ENCODE measurements at places on chromosomes 2 and 18.
A peak's percentile ranks its signal among the peaks of the same experiment; 100 is the strongest.

- no peak for DNase-seq
Measured at GRCh38 chr2:167575276-167575675, 672.1 kb downstream of the STK39 start.

DNA sequence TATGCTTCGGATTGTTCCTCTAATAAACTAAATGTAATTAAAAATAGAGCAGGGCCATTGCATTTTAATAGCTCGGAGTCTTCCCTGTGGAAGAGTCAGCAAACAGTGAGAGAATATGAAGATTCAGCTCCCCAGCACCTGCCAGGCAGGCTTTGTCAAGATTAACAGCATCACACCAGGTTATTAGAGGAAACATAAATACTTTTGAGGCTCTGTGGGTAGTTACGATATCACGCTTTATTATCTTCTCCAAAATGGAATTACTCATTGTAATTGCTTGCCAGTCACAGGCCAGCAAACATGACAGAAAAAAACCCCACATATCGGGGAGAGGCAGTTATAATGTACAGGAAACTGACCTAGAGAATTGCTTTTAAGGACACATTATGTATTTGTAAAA lies 303.9 kb downstream of the CPS1 start:
- DNase-seq: no peak

DNA sequence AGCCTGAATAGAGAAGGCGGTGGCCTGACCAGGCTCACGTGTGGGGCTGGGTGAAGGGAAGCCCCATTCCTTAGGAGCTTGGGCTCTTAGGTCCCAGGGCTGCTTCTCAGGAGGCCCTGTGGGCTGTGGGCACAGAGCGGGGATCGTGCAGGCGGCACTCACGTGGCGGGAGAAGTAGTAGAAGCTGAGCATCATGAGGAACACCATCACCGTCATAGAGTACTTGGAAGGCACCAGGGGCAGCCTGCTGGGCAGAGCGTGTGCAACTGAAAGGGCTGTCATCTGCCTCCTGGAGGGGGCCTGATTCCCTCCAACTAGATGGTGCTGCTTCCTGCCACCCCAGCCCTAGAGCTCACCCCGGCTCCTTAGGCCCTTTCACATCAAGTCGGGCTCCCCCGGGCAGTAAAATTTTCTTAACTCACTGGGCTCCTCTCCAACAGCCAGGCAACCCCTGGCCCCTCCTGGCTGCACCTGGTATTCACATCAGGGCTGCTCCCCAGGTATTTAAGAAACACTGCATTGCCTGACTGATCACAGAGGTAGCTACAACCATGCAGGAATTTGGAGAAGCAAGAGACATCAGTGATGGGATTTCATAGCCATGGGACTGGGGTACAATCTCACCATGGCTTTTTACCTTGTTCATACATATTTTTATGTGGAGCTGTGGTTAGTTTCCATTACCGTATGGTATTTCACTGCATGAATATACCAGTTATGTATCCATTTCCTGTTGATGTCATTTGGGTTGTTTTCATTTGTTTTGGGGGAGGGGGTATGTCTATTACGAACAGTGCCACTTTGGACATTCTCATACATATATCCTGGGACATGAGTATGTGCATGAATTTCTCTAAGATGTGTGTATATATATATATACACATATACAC lies 32.9 kb downstream of the CENPO start:
- DNase-seq: peak; percentile 40

DNA sequence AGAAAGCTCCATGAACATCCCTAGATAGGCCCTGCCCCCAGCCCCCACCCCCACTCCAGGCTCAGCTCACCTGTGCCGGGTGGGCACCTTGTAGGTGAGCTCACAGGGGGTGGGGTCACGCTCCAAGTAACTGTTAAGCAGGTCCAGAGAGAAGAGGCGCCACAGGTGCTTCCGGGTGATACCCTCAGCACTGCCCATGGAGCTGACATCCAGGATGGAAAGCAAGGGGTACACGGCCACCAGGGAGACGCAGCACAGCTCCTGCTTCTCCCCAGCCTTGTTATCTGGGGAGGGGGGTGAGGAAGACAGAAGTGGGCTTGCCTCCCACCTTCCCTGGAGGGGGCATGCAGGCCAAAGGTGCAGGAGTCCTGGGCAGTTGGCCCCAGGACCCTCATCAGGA lies 21.9 kb downstream of the CFAP65 start:
- DNase-seq: no peak

GRCh38 chr2:177964892-177965291 lies 107.7 kb downstream of the PDE11A start:
- no peak for DNase-seq

DNA sequence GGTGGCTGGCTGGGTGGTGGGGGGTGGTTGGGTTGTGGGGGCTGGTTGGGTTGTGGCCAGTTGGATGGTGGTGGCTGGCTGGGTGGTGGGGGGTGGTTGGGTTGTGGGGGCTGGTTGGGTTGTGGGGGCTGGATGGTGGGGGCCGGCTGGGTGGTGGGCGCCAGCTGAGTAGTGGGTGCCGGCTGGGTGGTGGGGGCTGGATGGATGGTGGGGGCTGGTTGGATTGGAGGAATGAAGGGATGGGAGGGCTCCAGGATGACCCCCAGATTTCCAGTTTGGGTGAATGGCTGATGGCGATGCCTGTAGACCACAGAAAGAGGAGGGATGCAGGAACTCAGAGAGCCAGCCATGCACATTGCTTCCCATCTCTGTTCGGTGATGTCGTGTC lies 26.8 kb upstream of the GPR17 start:
- DNase-seq: no peak

DNA sequence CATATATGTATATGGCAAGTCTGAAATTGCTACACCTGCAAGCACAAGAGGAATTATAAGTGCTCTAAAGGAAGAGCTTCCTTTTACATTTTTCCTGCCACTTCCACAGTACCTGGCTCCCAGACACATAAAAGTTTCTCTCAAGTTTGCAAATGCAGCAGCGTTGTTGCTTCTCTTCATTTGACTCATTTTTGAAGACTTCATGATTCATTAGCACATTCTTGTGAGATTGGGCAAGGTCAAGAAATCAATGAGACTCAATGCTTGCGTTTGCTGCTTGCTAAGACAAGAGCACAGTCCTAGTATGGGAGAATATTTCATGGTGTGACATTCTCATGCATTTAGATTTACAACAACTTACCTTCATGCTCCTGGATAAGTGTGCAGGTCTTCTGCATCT lies 42.6 kb upstream of the PDCL3 start:
- no peak for DNase-seq

- no peak for DNase-seq
Measured at GRCh38 chr18:6962571-6963451, 154.8 kb downstream of the LAMA1 start.

GRCh38 chr2:235347691-235348090 lies 146.2 kb upstream of the AGAP1 start:
- DNase-seq: peak; percentile 36

DNA sequence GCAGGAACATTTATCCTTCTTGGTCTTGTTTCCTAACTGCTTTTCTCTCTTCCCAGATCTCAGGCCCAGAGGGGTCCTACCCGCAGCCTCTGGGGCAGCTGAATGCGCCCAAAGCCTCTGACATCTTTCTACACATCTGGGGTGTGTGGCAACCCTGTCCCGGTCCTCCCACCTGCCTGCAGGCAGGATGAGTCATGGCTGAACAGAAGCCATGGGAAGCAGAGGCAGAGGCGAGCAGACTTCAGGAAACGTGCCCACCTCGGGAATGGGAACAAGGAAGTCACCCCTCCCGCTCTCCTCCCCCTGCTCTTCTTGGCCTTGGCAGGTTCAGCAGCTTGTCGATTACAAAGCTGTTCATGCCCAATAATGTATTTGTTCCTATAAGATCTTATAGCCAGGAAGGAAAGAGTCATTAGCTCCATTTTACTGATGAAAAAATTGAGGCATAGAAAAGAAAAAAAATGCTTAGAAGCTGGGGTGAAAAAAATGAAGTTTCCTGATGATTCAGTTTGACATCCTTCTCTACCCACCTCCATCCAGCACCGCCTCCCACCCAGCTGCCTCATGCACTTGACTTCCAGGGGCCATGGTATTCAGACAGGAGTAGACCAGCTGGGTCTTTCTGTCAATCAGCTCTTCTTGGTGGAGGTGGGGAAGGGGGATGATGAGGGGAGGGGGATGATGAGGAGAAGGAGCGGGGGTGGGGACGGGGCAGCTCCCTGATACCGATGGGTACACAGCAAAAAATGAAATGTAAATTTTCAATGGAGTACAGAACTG lies 10.4 kb upstream of the KCNF1 start:
- DNase-seq: peak; percentile 20

DNA sequence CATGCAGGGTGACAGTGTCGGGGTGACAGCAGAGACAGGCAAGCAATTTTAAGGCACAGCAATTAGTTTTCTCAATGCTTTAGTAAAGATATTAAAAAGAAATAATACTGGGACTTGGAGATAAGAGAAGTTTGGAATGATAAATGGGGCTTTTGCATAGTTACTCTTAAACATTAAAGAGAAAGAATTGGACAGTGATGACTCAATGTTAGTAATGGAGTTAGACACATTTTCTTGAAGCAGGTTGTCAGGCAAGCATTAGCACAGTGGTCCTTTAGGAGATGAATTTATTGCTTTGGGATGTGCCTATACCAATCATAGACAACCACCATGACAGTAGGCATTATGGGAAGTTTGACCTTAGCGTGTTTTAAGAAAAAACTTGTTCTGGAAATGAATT lies 228.3 kb upstream of the RAB12 start:
- DNase-seq: no peak

DNA sequence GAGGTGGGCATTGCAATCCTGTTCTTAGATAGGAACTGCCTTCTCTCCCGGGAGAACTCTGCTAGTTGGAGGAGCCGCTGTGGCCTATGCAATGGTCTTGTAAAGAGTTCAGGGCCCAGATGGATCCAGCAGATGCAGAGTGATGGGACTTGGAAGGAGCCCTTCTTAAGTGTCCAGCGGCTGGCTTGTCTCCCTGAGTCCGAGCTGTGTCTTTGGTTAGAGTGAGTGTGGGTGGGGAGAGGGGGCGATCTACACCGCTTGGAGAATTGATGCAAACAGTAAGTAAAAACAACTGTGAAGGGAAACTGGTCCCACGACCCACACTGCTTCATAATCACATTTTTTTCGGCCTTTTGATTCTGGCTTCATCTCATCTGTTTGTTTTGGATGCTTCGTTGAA lies 89.8 kb upstream of the CYRIA start:
- DNase-seq: no peak

- no peak for DNase-seq
Measured at GRCh38 chr2:5236249-5236648, 455.9 kb upstream of the SOX11 start.

DNA sequence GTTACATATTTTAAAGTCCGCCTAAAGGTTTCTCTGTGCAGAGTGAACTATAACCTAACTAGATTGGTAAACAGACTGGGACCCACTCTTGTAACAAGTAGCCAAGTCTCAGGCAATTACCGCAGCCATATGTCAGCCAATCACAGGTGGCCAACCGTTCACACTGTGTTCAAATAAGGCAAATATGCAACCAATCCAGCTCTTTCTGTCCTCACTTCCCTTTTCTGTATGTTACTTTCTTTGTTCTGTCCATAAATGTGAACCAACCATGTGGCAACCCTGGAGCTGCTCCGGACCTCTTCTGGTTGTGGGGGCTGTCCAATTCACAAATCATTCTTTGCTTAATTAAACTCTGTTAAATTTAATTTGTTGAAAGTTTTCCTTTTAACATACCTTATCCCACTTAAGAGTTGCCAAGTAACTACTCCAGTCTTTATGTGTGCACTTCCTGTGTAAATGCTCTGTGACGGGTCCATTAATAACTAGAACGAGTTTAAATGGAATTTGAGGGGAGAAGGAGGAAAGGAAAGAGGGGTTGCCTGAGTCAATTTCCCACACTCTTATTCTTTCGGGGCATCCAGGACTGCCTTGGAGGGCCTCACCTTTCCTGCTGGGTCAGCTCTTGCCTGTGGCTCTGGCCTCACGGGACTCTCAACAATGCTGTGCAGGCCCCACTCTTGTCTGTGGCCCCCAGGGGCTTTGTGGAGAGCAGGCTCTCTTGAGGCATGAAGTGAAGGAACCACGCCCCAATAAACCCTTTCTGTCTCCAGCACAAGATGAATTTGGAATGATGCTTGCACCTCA lies 6.6 kb upstream of the RPL37A start:
- no peak for DNase-seq

DNA sequence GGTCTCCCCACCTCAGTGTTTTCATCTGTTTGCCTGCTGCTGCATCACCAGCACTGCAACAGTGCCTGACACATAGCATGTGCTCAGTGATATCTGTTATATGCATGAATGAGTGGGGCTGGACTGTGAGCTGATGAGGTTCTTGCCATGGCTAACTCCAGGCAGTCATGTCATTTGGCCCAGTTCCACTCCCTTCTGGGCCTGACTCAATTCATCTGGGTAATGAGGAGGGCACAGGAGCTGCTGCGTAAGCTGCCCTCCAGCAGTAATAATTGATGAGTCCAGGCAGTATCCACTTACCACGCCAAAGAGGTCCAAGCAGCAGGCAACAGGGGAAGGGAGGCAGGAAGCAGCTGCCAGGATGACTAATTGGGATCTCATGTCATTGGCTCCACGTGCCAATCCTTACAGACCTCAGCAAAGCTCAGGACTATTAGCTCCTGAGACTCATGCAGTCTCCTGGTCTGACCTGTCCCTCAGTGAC lies 34.1 kb upstream of the MAT2A start:
- DNase-seq: peak; percentile 99

- DNase-seq: peak; percentile 41
Measured at GRCh38 chr2:150548527-150548926, 61.1 kb upstream of the RND3 start.

- no peak for DNase-seq
Measured at GRCh38 chr18:77145364-77145901, 12.8 kb upstream of the MBP start.

- DNase-seq: peak; percentile 84
Measured at GRCh38 chr18:12307701-12308385, at the start of gene TUBB6. TUBB6 (plus strand) TSS chr18:12308241; CDS start chr18:12308293, 52 bp downstream.

DNA sequence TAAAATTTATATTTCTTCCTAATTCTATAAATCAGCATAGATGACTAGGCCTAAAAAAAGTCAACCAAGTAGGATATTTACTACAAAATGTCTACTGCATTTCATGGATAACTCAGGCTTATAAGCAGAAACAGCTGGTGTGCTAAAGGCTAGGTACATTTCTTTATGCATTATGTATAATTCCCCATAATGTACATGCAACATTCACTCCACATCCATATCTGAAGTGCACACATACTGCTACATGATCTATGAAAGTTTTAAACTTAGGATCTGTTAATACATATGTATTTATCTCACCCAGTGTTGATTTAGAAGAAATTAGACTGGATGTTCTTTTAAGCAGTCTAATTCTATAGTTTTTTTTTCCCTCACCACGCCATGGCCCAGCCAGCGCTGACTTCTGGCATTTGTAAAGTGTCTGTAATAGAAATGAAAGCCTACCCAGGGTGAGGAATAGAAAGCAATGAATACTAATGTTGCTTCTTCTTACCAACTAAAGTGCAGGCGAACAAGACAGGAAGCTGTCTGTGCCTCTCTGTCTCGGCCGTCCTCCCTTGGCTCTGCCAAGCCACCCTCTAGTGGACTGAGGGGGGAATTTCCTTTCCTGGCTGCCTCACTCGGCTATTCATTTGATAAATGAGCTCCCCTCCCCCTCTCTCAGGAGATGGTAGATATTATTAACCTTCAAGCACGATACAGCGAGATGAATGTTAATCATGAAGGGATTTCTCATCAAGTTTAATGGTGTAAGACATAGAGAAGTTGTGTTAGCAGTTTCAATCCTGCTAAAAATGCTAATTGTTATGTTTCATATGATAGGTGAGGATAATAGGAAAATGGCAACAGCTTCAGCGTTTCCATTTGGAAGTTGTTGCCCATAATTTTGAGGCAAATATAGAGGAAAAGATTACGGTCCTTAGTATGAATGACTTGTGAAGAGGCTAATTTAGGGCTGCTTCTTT lies 384.5 kb downstream of the MTX2 start:
- peak; percentile 63 for DNase-seq

GRCh38 chr2:36513661-36514060 lies 84.3 kb downstream of the FEZ2 start:
- no peak for DNase-seq

Measured in kidney capillary endothelial cell (primary cell).